ENCODE measurements at places on chromosomes 1 and 21.

DNA sequence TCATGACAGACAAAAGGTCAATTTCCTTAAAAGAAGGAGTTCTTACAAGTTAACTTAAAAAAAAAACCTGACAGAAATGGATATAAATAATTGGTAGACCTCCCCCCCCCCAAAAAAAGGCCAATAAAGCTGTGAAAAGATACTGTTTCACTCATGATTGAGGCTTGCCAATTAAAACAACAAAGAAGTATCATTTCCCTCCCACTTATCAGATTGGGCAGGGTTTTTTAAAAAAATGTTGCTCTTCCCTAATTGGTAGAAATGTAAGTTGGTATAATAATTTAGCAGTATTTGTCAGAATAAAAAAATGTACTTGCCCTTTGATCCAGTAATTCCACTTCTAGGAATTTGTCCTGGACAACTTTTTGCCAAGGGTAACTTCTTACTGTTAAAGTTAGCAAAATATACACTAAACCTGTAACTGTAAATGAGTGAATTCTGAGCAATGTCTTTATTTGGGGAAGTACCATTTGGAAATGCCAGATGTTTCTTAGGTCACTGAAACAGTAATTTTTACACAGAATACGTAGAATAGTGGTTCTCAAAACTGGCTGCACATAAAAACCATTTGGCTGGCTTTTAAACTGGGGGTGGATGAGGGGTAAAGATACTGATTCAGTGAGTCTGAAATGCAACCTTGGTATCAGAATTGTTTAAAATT is 17.5 kb downstream of the RNF2 start:
- DNase-seq = no peak

DNA sequence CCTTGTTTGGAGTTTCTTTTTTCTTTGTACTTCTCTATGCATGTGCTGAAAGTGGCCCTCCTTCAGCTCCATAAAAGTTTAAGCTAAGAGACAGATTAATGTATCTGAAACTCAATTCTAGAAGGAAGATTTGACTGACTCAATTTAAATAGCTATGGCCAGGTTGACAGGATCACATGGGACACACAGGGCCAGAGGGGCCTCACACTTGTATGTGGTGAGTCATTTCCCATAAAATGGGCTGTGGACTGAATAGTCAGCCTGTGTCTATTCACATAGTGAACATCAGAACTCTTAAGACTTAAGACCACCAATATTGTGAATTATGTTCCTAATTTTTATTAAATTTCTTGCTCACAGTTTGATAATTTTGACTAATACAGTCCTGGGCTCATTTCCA is 45.7 kb upstream of the DEPDC1 start:
- no peak for DNase-seq

GRCh38 chr1:56452027-56453011 is 127.0 kb downstream of the PLPP3 start:
- no peak for DNase-seq

GRCh38 chr1:191907121-191907520 is 251.1 kb upstream of the RGS18 start:
- DNase-seq = no peak

DNA sequence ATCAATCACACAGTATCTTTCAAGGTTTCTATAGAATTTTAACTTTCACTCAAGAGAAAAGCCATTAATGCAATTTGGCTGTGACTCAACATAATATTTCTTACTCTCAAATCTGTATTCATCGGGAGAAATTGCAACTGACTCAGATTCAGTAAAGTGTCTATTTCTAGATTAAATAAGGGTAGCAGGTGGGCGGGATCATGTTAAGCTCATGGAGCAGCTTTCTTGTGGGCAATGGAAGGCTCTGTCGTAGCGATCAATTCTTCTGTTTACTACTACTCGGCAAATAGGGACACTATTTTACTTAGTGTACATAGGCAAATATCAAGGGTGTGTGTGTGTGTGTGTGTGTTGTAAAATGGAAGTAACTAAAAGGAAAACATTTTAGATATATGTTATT is 423.6 kb upstream of the NEGR1 start:
- DNase-seq = no peak

DNA sequence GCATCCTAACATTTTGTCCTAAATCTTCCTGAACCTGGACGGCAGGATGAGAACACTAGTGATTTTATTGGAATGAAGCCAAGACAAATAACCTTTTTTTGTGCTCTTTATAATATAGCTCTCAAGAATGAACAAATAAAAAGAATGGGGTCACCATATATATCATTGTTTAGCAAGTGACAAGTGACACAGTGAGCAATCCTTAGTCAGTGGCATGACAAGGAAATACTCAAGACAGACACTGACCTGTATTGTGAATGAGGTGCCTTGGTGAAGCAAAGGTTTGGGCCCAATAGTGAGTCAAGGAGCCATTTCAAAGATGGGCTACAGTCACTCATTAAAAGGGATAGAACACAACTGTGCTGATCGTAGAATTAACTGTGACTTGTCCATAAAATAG is 35.7 kb downstream of the PTGFR start:
- no peak for DNase-seq

Measured in GM04504 (cell line).